Hematopoietic multipotent progenitor cell treated with erythropoietin and hydrocortisone succinate and interleukin-3 and kit ligand, for 17 days (in vitro differentiated cells): ENCODE measurements at places on chromosomes 4 and X.

DNA sequence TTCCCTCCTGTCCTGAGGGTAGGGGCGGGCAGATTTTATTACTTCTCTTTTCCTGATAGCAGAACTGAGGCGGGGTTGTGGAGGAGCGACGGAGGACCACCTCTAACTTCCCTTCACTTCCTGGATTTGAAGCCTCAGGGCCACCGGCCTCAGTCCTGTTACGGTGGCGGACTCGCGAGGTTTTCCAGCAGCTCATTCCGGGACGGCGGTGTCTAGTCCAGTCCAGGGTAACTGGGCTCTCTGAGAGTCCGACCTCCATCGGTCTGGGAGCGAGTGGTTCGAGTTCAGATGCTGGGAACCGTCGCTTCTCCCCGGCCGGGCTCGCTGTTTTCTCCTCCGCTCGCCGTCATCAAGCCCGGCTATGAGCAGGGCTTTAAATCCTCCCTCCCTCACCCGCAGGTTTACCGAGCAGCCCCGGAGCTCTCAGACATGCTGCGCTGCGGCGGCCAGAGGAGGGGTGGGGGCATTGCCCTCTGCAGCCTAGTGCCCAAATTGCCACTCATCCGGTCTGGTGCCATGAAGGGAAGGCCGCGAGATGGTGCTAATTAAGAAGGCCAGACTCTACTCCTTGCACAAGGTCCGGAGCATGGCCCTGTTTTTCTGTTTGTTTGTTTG, 23.3 kb downstream of the HAND2 start:
- DNase-seq: no peak

DNA sequence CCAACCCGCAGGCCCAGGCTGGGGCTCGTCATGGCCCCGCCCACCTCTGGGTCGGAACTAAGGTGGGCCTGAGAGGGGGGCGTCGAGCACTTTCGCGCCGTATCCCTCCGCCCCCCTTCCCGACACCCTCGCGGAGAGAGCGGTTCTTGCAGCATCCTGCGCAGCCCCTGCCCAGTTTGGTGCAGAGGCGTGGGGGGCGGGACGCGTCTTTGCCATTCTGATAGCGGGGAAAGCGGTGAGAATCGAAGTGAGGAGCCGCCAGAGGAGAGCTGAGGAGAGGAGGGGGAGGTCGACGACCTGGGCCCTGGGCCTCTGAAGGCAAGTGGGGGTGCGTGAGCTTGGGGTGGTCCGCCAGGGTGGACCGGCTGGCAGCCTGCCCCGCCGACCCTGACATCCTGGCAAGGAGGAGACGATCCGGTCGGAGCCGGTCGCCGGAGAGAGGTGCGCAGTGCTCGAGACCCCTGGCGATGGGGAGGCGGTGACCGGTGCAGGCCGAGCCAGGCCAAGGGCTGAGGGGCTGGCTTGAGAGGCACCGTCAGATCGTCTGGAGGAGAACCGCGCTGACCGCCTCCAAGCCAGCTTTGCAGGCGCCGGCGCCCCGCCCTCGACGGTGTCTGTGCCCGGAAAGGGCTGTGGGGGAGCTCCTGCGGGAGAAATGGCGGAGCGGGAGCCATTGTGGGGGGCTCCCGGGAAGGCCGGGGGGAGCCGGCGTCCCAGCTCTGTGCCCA, 25.5 kb downstream of the GPRASP3 start:
- no peak for DNase-seq

DNA sequence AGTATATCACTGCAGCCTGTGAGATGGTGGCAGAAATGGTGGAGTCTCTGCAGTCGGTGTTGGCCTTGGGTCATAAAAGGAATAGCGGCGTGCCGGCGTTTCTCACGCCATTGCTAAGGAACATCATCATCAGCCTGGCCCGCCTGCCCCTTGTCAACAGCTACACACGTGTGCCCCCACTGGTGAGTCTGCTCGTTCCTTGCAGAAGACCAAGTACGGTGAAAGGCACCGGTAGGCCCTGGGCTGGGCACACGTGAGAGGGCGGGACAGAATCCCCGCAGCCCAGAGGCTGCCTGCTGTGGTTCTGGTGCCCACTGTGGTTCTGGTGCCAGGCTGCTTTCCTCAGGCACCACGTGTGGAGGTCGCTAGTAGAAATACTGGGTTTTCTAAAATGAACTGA, 31.2 kb upstream of the MSANTD1 start:
- no peak for DNase-seq

GRCh38 chr4:116585246-116585645, 500.1 kb downstream of the TRAM1L1 start:
- no peak for DNase-seq

- no peak for DNase-seq
Measured at GRCh38 chrX:147901461-147902126, 10.1 kb upstream of the FMR1 start.

DNA sequence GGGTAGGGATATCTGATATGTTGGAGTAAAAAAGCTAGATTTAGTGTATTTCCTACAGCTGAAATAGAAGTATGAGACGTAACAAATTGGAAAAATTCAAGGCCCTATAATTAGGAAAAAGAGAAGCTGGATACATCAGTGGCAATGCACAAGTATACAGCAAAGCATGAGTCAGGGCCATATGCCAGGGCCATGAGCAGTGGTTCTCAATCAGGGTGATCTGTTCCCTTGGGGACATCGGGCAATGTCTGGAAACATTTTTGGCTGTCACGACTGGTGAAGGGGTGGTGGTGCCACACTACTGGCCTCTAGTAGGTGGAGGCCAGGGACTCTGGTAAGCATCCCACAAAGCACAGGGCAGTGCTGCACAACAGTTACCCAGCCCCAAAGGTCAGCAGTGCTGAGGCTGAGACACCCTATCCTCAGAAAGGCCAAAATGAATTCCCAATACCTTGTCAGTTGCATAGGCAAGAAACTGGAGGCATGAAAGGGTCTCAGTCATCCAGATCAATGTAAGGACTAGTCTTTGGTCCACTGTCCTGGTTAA, 36.8 kb upstream of the NAP1L5 start:
- no peak for DNase-seq
